ENCODE measurements at places on chromosomes 3 and 15.

DNA sequence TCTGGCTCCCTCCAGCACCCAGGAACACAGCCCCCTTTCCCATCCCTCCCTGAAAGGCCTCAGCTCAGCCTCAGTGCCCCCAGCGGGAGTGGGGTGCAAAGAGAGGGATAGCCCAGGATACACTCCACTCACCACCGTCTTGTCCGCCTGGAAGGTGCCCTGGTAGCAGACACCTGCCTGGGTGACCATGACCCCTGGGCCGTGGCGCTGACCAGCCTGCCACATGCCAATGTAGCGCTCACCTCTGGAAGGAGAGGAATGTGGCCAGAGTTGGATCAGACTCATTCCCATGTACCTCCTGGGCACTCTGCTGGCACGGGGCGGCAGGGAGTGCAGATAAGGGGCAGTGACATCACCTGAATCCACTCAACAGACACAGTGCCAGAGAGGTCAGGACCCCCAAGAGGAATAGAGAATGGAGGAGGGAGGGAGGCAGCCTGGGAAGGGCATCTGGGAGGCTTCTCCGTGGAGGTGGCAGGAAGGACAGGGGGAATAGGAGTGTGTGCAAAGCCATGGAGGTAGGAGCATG, 13.1 kb downstream of the ALS2CL start:
- no peak for DNase-seq

GRCh38 chr3:47573190-47574172, 5.2 kb downstream of the CSPG5 start:
- DNase-seq, result no peak

DNA sequence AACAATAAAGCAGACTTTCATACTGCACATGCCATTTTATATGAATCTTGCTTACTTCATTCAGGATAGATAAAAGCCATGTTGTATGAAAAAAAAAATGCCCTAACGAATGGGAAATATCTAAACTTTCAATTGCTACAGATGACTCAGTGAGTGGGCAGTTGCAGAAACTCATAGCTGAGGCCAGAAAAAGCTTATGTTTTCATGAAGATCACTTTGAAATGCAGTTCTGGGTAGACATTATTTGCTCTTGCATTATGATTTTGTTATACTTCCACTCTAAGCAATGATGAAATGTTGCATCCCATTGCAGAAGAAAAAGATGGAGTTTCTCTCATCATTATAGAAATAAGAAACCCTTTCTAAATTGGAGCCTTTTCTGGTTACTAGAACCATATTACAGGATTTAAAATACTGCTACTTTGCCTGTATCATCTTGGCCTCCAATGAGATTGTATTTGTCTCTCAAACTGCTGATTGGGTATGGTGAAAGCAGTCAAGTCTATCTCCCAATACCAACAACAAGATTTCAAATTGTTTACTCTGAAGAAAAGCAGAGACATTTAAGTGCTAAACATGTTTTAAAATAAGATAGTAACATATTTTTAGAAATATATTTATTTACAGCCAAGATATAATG, 17.0 kb downstream of the PEAK1 start:
- no peak for DNase-seq

DNA sequence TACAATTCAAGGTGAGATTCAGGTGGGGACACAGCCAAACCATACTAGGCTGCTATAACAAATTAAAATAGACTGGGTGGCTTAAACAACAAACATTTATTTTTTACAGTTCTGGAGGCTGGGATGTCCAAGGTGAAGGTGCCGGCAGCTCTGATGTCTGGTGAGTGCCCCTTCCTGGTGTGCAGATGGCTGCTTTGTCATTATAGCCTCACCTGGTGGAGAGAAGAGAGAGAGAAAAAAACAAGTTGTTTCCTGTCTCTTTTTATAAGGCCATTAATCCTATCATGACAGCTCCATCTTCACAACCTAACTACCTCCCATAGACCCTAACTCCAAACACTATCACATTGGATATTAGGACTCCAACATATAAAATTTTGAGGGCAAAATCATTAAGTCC, 279.7 kb downstream of the ZIC1 start:
- no peak for DNase-seq

DNA sequence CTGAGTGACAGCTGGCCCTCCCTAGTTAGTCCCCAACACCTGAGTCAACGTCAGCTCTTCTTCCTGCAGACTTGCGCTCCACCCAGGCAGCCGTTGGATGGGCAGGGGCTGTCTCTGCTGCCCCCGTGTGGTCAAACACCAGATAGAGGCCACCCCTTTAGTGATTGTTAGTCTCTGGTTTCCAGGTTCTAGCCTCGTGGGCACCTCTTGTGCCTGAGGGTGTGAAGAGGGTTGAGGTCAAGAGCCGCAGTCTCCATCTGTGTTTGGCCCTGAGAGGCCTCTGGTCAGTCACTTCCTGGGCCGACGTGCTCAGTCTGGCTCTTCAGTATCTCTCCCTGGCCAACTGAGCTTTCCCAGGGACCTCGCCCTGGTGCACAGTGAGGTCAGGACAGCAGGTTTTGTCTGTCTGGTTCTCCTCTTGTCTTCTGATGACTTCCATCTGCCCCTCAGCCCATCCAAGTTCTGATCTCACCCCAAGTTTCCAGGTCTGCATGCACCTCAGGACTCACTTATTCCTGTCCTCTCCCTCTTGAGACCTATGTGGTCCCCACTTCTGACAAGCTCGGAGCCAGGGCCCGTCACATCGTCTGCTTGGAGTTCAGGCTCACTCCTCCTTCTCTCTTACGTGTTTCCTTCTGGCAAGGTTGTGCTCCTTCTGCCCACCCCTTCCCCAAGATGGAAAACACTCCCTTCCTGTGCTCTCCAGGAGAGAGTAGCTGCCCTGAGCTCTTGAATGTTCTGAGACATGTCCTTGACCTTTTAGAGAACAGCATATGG, 20.9 kb downstream of the CD276 start:
- peak; percentile 33 for DNase-seq

DNA sequence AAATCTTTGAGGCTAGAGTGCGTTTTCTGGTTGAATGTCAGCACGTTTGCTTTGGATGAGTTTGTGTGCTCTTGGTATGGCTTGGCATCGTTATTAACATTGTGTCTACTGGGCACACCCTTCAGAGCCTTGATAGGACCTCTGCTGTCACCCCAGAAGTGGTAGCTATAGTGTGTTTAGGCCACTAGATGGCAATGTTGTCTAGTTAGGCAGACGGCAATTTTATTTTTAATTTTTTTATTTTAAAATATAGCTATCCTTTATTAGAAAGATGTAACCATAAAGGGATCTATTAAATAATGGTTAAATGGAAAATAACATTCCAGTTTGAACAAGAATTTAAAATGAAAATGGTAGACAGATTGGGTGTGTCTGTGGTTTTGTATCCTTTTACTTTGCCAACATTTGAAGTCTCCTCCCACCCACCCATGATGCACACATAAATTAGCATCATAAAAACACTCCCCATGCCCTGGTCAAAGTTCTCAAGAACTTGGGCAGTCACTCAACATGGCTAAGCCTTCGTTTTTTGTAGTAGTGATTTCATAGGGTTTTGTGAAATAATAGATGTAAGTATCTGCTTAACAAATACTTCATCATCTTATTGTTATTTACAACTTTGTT, 200.7 kb downstream of the KCNH8 start:
- peak; percentile 17 for DNase-seq

DNA sequence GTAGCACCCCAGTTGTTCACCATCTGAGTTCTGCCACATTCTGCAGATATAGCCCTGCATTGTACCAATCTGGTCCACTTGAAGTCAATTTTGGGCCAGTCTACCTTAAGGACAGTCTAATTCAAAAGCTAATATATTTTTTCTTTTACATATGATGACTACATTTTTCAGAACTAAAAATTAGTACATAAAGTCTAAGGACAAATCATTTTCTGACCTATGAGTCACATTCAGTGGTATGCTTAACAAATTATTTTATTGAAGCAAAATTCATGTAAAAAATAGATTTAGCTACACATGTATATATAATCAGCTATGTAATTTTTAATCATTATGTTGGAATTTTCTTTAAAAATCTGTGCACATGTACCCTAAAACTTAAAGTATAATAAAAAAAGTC, 52.1 kb upstream of the IL12A start:
- no peak for DNase-seq

- DNase-seq, result no peak
Measured at GRCh38 chr15:101431301-101431700, 58.2 kb downstream of the PCSK6 start.

- DNase-seq, result no peak
Measured at GRCh38 chr3:146493221-146493620, 23.9 kb upstream of the PLSCR2 start.

GRCh38 chr3:126606001-126606400, 47.3 kb upstream of the C3orf22 start:
- no peak for DNase-seq

GRCh38 chr3:187702507-187703033, at the start of gene RTP2:
Gene RTP2 (minus strand): TSS chr3:187702557. CDS start chr3:187702128, 429 bp downstream.
- DNase-seq, result no peak

GRCh38 chr15:95987886-95988573, 342.5 kb upstream of the NR2F2 start:
- no peak for DNase-seq

- DNase-seq, result no peak
Measured at GRCh38 chr15:58588096-58588495, 156.3 kb downstream of the LIPC start.

DNA sequence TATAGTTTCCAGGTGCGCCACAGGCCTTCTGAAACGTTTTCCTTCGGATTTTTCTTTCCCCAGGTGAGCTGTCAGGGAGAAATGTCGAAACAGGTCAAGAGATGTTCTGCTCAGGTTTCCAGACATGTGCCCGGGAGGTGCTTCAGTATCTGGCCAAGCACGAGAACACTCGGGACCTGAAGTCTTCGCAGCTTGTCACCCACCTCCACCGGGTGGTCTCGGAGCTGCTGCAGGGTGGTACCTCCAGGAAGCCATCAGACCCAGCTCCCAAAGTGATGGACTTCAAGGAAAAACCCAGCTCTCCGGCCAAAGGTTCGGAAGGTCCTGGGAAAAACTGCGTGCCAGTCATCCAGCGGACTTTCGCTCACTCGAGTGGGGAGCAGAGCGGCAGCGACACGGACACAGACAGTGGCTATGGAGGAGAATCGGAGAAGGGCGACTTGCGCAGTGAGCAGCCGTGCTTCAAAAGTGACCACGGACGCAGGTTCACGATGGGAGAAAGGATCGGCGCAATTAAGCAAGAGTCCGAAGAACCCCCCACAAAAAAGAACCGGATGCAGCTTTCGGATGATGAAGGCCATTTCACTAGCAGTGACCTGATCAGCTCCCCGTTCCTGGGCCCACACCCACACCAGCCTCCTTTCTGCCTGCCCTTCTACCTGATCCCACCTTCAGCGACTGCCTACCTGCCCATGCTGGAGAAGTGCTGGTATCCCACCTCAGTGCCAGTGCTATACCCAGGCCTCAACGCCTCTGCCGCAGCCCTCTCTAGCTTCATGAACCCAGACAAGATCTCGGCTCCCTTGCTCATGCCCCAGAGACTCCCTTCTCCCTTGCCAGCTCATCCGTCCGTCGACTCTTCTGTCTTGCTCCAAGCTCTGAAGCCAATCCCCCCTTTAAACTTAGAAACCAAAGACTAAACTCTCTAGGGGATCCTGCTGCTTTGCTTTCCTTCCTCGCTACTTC, 3.8 kb downstream of the BHLHE40 start:
- DNase-seq, result no peak

- no peak for DNase-seq
Measured at GRCh38 chr3:184561913-184562877, 610 bp downstream of the EPHB3 start.

DNA sequence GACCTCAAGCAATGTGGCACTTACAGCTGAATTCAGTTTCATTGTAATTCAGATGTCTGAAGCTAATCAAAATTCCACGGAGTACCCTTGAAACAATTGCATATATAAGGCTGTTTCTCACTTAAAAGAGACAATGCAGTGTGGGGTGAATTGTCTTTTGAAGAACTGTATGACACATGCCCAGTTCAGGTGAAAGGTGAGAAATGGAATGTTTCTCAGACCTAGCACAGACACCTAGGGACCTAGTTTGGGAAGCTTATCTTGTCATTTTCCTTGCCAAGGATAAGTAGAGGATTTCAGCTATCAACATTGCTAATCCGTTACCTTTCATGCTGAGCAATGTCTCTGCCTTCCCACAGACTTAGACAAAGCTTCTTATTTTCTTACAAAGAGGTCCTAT, 36.3 kb downstream of the MBNL1 start:
- DNase-seq, result no peak

GRCh38 chr15:100922192-100923040, 3.3 kb downstream of the LRRK1 start:
- DNase-seq, result no peak

- no peak for DNase-seq
Measured at GRCh38 chr15:36365963-36366362, 213.5 kb upstream of the CDIN1 start.

- DNase-seq, result no peak
Measured at GRCh38 chr3:69472093-69472492, 86.2 kb upstream of the FRMD4B start.

- DNase-seq, result no peak
Measured at GRCh38 chr3:2510591-2511145, 412.0 kb downstream of the CNTN4 start.

DNA sequence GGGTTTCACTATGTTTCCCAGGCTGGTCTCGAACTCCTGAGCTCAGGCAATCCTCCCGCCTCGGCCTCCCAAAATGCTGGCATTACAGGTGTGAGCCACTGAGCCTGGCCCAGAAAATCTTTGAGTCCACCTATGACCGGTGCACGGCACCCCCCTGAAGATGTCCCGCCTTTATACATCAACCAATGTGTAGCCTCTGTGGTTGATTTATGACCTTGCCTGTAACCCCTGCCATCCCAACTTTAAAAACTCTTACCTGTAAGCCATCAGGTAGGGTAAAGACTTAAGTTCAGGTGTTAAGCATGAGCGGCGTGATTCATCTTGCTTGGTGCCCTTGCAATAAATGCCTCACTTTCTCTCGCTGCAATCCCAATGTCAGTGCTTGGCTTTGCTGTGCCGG, 14.5 kb upstream of the CTSH start:
- no peak for DNase-seq

DNA sequence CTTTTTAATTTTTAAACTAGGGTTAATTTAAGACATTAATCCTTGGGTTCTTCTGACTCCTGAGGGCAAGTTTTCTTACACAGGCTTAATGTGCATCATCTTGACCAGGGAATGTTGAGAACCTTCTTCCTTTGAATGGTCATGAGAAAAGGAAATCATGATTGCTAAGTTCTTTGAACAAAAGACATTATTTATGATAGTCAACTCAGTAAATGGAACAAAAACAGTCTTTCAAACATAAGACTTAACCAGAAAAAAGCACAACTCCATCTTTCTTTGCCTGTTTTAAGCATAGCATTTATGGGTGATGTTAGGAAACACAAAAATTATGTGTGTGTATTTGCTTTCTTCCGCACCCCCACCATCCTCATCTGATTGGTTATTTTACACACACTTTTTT, 5.4 kb downstream of the TLNRD1 start:
- DNase-seq, result no peak

- DNase-seq, result no peak
Measured at GRCh38 chr3:17749281-17749680, 6.8 kb upstream of the TBC1D5 start.

DNA sequence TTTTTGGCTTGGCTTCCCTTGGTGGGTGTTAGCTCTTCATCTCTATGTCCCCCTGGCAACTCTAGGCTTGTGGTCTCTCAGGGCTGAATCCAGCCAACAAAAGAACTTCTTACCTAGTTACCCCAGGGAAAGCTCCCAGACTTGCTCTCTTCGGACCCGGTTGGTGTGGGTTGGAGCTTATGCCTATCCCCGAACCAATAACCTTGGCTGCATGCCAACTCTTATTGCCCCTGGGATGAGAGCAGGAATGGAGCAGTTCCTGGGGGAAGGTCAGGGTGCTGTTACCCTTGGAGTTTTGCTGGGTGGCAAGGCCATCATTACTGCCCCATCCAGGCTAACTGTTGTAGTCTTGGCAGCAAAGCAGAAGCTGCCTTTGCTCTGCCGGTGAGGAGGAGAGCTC, 147.8 kb downstream of the CACNA1D start:
- DNase-seq, result no peak
